EL (cell line): ENCODE measurements at places on chromosomes 1 and 21.
A peak's percentile ranks its signal among the peaks of the same experiment; 100 is the strongest.

GRCh38 chr1:55592122-55592521 lies 377.0 kb upstream of the USP24 start:
- DNase-seq: no peak

GRCh38 chr1:46687921-46688509 lies 16.4 kb downstream of the TEX38 start:
- no peak for DNase-seq

DNA sequence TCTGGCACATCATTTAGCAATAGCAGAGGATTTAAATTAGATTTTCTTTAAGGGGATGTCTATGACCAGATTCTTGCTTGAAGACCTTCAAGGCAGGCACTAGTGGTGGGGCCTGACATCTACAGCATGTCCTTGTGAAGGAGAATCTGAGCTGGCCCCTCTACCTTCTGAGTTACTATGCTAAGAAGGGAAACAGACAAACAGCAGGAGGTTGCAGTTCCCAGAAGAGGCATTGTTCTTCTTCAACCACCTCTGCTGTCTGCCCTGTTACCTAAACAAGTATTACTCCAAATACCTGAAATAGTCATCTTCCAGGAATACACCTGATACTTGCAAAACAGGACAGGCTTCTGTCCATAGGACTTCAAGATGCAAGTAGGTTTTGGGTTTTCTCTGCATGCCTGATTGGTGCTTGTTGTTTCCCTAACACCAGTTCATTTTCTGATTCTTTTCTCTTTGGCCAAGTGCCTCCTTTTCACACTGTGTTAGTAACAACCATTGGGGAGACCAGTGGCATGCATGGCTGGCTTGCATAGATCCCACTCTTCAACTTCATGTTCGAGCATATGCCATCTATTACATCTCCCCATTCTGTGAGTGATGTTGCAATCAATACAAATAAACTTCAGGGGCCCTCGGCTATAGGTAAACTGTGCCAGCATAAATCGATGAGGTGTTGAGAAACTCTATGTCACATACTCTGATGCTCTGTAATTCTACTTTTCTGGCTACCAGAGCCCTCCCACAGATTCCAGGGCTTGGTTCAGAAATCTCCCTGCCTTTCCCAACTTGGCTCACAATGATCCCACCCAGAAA lies 93.0 kb upstream of the DUSP10 start:
- no peak for DNase-seq

DNA sequence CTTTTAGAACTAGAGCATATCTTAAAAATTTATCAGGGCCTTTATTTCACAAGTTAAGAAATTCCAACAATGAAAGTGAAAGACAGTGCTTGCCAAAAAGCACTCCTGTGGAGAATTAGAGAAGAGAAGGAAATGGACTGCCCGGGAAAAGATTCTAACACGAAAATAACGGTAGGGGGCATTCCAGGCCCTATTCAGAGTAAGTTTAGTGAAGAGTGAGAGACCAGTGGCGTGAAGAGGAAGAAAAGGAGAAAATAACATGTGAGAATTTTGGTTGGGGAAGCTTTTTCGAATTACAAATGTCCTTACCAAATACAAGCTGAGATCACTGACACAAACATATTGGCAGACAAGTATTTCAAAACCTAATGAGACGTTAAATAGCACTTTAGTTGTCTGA lies 38.4 kb upstream of the RBM34 start:
- DNase-seq: peak; percentile 14

DNA sequence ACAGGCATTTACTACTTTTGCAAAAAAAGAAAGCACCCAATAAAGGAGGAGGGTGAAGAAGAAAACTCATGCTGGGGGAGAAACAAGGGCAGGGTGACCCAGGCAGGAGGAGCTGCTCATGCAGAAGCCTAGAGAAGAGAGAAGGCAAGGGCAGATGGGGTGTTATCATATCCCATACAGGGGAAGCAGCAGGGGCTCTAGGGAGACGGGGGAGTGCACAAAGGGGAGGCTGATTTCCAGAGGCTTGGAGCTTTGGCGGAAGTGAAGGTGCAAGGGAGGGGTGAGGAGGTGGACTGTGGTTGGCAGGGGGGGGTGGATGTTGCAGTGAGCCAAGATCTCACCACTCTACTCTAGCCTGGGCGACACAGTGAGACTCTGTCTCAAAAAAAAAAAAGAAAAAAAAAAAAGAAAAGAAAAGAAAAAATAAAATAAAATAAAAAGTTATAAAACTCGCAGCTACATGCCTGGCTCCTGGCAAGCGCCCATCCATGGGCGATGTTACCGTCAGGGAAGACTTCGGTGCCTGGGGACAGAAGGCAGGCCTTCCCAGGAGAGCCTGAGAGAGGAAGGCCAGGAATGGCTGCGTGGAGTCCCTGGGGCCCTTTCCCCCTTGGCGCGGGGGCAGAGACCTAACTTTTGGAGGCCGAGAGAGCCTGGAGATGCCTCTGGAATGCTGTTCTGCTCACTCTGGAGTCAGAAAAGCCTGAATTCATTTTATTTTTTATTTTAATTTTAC lies 3.3 kb upstream of the FCN3 start:
- DNase-seq: no peak

DNA sequence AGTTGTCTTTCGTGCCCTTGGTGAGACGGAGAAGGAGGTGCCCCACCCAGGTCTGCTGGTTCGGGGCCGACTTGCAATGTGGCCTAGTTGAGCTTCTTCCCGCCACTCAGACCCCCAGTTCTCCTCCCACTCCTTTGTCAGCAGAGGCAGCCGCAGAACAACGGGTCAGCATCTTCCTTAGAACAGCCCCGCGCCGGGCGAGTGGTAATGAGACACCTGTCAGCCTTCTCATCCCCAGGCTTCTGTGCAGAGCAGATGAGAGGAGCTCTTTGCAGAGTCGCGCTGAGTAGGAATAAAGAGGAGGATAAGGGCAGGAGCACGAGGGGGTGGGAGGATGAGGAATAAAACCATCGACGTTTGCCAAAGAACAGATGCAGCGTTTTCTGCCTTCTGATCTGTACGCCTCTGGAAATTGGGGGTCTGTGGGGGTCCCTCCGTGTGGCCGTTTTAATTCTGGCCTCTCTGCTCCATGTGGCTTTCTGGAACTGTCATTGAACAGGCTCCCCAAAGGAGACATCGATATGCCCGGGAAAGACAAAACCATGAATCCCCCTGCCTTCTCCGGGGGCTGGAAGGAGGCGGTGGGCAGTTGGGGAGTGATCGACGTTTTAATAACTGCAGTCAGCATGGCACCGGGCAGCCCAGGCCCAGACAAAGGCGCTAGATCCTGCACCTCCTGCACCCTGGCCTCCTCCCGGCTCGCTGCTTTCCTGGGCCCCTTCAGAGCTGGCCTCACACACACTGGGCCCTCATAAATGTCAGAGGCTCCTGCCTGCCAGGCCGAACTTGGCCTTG lies 27.5 kb upstream of the IGSF21 start:
- DNase-seq: no peak

- DNase-seq: peak; percentile 63
Measured at GRCh38 chr1:215631489-215631888, 64.4 kb downstream of the KCTD3 start.

DNA sequence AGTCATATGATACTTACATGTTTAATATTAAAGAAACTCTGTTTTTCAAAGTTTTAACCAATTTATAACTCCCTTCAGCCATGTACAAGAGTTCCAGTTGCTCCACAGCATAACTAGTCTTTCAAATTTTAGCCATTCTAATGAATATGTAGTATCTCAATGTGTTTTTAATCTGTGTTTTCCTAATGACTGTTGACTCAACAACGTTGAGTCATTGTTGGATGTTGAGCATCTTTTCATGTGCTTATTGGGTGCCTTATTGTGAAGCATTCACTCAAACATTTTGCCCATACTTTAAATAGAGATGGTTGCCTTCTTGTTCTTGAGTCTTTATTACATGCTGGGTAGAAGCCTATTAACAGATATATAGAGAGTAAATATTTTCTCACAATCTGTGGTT lies 240.2 kb upstream of the LYPLAL1 start:
- DNase-seq: peak; percentile 33

DNA sequence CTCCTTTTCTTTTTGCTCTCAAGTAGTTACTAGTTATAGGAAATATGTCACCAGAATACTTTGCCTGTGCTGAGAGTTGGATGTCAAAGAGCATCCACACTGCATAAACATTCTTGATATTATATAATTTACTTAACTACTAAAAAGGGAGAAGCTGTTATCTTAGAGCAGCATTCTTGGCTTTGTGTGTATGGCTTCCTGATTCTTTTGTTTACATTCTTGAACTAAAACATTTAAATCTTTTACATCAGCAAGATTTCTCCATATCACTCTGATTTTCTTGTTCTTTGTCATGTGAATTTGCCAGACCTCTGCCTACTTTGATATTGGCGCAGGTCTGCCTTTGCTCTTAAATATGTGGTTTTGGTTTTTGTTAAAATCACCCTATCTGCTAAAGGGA lies 48.8 kb downstream of the SUCO start:
- DNase-seq: peak; percentile 22

DNA sequence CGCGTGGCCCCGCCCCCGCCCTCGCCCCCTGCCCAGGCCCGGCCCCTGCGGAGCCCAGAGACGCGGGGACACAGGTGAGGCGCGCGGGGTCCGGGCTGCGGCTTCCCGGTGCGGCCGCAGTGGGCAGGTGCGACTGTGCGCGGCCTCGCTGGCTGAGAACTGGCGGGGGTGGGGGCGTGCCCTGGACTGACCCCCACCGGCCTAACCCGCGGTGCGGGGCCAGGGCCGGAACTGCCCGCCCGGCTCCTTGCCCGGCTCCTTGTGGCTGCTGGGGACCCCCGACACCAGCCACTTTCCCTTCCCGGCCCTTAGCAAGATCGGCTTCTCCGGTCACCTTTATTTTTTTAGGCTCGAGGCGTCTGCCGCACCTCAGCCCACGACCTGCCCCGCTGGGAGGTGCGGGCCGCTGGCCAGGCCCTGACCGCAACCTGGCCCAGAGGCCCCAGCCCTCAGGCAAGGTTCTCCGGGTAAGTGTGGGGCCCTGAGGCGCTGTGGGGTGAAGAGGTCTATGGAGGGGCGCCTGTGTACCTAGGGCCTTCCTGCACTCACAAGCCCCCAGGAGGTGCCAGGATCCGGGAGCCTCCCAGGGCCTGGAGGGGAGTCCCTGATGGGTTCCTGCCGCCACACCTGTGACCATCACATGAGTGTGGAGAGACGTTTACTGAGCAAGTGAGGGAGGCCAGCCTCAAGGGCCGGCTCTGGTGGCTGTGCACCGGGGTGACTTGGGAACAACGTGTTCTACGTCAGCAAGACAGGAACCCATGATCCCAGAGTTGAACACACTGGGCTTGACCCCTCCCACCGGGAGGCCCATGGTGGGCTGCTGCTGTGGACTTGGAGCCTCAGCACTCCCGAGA lies at the start of gene SMIM1:
TSS of gene SMIM1 (plus strand) at position 35 of the 857 bp plus-strand sequence. CDS start 2,625 bp downstream, outside the sequence.
- DNase-seq: no peak

- no peak for DNase-seq
Measured at GRCh38 chr1:245538671-245539070, 383.9 kb downstream of the KIF26B start.

GRCh38 chr1:232534552-232535517 lies 95.1 kb downstream of the SIPA1L2 start:
- DNase-seq: no peak

GRCh38 chr1:46991083-46991923 lies 32.2 kb upstream of the CYP4X1 start:
- no peak for DNase-seq

- no peak for DNase-seq
Measured at GRCh38 chr1:209876078-209876800, 48.5 kb downstream of the UTP25 start.

DNA sequence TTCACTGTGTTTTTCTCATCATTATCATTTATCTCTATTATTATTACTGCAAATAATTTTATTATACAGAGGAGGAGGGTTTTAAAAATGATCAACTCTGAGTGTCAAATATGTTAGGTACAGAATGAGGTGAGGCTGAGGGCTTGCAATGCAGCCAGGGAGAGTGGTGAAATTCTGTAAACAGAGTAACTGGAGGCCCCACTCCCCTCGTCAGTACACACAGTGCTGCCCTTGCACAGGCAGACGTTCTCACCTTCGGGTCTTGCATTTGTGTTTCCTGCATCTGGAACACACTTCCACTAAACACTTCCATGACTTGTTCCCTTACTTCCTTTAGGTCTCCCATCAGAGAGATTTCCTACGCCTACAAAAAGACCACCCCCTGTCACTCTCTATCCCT lies 24.3 kb upstream of the COA6 start:
- no peak for DNase-seq

DNA sequence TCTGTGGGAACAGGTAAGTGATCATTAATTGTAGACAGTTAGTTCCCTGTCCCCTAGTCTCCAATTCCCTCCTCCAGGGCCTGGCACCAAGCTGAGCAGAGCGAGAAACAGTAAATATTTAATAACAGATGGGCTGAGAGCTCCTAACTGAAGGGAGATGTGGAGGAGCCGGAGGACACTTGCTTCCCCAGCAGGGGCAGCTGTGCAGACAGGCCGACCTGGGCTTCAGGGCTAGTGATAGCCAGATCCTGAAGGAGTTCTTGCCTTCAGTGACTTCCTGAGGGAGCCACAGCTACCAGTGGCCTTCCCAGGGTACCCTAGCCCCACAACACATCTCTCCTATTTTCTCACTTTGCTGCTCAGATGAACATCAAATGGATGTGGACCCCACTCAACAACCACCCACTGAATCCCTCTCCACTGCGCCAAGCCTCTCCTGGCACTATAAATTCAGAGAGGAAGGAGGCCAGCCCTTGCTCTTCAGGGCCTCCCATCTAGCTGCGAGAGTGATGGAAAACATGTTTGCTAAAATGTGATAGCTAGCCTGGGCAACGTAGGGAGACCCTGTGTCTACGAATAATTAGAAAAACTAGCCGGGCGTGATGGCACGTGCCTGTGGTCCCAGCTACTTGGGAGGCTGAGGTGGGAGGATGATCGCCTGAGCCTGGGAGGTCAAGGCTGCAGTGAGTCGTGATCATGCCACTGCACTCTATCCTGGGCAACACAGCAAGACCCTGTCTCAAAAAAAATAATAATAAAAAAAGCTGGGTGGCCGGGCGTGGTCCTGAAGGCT lies 26.9 kb upstream of the SYNC start:
- DNase-seq: no peak

DNA sequence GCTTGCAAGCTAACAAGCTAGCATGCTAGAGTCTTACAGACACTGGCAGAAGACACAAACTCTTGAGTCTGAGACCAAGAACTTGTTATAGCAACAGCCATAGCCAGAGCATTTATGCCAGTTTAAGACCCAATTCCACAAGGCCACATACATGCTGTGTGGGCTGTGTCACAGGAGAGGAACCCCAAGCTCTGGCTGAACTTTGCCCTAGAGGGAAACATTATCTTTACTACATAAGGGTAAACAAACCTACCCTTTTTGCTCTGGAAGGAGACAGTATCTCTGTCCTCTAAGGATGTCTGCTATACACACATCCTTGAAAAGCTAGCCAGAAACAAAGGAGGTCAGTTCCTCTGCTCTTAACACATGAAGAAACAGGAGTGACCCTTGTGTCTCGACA lies 70.3 kb downstream of the HSF2BP start:
- DNase-seq: no peak
